ENCODE measurements at places on chromosomes 7 and 10. TPM values are rescaled to one million over a fixed set of nuclear protein-coding genes. Genes with fewer than 3 reads are reported as not detected.

The LANCL2 gene
- 7.6 TPM for total RNA-seq

The NPSR1 gene
- not detected for total RNA-seq

- no peak for DNase-seq
Observed at GRCh38 chr7:36287371-36288241, 102.1 kb upstream of the ANLN start.

- DNase-seq: no peak
Observed at GRCh38 chr7:30163231-30163894, 28.6 kb downstream of the MTURN start.

DNA sequence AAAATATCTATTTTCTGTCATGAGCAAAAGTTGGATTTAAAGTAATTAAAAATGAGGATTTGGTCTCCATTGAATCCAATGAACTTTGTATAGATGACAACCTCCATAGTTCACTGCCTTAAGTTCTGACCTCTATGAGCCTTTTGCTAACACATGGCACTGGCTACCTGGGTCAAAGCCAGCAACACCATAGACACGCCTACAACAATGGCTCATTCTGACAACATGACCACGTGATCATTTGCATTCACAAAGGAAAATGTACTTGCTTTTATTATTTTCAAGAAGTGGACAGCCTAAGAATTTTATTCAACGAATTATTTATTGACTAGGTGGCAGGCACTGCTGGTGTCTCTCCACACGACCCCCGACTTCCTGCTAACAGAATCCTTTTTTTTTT lies 90.6 kb downstream of the CARD11 start:
- DNase-seq: no peak
